ENCODE measurements at places on chromosomes 16 and 17.

- DNase-seq, result no peak
These were observed 3.2 kb upstream of the IL17C start for GRCh38 chr16:88634994-88635670.

- DNase-seq, result peak; percentile 69
These were observed 1.4 kb downstream of the CENPX start for GRCh38 chr17:82021107-82021899.

- DNase-seq, result no peak
These were observed 17.2 kb upstream of the TMEM98 start for GRCh38 chr17:32910769-32911168.

DNA sequence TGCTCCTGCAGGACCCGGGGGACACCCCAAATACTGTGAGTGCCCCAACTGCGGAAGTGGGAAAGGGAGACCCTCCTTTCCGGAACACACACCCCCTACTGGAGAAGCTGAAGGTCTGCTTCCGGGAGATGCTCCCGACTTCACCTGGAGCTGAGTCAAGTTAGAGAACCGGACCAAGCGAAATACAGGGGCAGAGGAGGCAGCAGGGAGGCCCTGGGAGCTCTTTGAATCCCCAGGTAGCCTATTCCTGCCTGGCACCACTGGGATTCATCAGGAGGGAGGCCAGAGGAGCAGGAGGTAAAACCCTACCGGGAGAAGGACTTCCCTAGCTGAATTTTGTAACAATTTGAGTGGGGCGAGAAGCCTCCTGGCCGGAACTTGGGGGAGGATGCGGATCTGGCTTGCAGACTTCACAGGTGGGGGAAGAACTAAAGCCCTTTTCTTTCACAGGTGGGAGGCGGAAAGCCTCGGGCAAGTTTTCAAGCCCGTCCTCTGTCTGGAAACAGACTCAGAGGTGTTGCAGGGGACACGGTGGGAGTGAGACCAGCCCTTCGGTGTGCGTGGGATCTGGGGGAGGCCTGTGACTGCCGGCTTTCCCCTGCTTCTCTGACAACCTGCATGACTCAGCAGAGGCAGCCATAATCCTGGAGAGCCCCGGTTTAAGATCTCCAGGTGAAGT lies 22.4 kb upstream of the TEKT1 start:
- DNase-seq, result no peak

DNA sequence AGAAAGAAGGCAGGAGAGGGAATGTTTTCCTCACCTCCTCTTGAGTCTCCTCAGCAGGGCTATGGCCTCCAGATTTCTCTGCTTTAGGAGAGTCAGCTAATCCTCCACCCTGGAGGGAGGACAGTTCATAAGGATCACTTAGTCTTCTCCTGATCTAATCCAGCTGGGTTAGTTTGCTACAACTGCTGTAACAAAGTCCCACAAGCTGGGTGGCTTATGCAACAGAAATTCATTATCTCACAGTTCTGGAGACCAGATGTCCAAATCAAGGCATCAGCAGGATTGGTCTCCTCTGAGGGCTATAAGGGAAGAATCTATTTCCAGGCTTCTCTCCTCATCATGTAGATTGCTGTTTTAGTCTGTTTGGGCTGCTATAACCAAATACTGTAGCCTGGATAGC lies 40.6 kb upstream of the XYLT1 start:
- DNase-seq, result no peak

GRCh38 chr17:10041287-10041612 lies 136.2 kb upstream of the RCVRN start:
- DNase-seq, result no peak

GRCh38 chr16:68480084-68480995 lies 32.0 kb upstream of the SMPD3 start:
- DNase-seq, result no peak

DNA sequence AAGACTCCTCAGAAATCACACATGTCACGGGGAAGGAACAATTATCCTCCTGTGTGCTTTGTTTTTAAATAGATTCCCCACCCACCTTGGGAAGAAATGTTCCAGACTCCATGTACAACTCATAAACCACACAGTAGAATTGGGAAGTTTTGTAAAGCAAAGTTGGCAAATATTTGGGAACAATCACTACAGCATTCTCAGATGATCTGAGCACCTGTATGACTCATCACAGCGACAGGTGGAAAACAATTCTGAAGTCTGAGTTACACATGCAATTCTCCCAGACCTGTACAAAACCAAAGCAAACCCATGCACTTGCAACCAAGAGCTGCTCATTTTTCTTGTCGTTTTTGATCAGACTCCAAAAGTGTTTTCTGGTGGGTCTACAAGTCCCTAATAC lies 14.4 kb upstream of the MYLK3 start:
- DNase-seq, result no peak

GRCh38 chr17:76353004-76353598 lies 615 bp downstream of the PRPSAP1 start:
- peak; percentile 70 for DNase-seq

DNA sequence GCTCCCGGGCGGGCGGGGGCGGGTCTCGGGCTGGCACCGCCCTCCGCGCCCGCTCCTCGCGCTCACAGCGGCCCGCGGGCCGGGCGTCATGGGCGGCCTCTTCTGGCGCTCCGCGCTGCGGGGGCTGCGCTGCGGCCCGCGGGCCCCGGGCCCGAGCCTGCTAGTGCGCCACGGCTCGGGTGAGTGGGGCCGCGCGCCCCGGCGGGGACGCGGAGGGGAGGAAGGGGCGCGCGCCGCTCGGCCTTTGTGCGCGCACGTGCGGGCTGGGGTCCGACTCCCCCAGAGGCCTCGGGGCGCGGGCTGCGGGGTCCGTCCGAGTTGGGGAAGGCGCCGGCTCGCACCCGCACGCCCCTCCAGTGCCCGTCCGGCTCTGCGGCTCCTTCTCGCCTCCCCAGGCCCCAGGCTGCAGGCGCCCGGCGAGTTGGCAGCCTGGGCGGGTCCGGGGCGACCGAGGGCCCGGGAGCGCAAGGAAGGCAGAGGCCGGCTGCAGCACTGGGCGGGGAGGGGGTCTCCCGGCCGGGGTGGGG lies at the start of gene NME4:
Gene NME4, plus strand, starts transcription at position 65 of the 527 bp plus-strand sequence. Its CDS starts 24 bp downstream, at position 89.
- DNase-seq, result peak; percentile 74

GRCh38 chr17:64950871-64951270 lies 31.6 kb upstream of the LRRC37A3 start:
- no peak for DNase-seq

DNA sequence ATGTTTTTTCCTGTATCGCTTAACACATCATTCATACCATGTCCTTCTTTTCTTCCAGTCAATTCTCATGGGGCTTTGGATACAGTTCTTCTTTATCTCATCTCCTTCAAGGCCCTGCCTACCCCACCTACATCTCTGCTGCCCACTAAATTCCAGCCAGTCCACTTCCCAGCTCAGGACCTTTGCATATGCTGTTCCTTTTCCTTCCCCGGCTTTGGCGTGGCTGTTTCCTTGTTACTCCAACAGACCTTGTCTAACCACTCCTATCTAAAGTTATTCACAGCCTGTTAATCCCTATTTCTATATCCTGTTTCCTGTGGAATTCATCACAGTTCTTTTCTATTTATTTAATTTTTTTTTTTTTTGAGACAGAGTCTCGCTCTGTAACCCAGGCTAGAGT lies 6.6 kb upstream of the STAT3 start:
- no peak for DNase-seq

DNA sequence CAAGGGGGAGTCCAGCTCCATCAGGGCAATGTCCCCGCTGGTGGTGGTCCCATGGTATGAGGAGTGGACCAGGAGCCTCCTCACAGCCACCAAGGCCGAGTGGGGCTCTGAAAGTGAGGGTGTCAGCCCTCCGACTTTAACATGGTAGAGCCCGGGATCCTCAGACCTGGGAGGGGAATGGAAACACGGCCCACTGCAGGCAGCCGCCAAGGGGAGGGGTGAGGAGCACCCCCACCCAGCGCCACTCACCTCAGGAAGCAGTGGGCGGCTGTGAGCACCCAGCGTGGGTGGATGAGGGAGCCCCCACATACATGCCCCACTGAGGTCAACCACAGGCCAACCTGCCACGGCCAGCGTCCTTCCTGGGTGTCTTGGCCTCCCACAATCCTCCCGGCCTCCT lies 10.8 kb downstream of the ZG16B start:
- DNase-seq, result no peak

GRCh38 chr16:26667307-26667706 lies 399.4 kb upstream of the C16orf82 start:
- DNase-seq, result no peak

GRCh38 chr16:24124291-24124690 lies 131.8 kb upstream of the CACNG3 start:
- no peak for DNase-seq

- no peak for DNase-seq
These were observed 25.2 kb upstream of the SMPD3 start for GRCh38 chr16:68473358-68474070.

- DNase-seq, result peak; percentile 78
These were observed 1.4 kb downstream of the PRAC2 start for GRCh38 chr17:48724251-48725003.

DNA sequence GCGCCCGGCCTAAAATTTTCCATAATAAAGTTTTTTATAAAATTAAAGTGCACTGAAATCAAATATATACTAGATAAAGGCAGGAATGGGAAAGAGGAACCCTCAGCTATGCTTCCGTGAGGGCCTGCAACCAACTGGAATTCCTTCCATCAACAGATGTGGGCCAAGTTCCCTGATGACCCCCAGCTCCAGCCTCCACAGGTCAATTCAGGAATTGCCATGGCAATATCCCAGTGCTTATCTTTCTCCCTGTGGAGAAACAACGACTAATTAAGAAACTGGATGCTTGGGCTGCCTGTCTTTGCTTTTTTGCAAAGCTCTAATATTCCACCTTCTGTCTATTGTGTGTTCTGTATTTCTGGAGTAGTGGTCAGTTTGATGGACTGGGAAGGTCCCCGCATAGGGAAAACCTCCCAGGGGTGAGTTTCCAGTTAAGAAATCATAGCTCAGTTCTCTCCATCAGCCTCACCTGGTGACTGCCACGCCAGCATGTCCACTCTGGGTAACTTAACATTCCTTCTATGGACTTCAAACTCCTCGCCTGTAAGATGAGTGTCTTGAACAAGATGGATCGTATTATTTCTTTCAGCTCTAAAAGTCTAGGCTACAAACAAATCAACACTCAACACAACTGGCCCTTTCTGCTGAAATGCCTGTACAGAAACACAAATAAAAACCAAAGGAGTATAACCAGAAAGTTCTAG lies 67.9 kb downstream of the CREBBP start:
- DNase-seq, result no peak

GRCh38 chr16:57300387-57301125 lies 16.1 kb upstream of the PLLP start:
- DNase-seq, result peak; percentile 94

GRCh38 chr16:48963306-48963705 lies 318.3 kb downstream of the CBLN1 start:
- DNase-seq, result no peak

DNA sequence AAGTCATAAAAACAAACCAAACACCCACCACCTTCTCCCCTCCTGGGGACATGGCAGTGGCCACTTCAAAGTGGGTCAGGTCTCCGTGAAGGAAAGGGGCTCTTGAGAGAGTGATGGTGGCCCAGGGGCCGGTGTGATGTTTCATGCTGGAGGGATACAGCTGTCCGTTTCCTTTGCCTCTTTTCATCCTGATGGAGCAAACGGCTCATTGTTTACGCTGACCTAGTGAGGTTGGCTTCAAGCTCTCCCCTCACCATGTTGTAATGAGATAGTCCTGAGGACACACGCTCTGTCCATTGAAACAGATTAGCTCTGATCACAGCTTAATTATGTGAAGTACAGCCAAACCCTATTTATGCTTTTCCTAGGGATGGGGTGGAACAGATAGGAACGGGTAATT lies 34.2 kb downstream of the CDH13 start:
- DNase-seq, result no peak

DNA sequence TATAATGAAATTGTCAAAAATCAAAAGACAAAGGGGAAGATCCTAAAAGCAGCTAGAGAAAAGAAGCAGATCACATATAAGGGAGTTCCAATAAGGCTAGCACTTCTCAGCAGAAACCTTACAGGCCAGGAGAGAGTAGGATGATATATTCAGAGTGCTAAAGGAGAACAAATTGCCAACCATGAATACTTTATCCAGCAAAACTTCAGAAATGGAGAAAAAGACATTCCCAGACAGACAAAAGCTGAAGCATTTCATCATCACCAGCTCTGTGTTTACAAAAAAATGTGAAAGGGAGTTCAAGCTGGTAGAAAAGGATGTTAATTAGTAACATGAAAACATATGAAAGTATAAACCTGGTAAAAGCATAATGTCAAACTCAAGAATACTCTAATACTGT lies 37.4 kb downstream of the CDR2 start:
- no peak for DNase-seq

GRCh38 chr17:72234985-72235384 lies 114.2 kb downstream of the SOX9 start:
- DNase-seq, result no peak

DNA sequence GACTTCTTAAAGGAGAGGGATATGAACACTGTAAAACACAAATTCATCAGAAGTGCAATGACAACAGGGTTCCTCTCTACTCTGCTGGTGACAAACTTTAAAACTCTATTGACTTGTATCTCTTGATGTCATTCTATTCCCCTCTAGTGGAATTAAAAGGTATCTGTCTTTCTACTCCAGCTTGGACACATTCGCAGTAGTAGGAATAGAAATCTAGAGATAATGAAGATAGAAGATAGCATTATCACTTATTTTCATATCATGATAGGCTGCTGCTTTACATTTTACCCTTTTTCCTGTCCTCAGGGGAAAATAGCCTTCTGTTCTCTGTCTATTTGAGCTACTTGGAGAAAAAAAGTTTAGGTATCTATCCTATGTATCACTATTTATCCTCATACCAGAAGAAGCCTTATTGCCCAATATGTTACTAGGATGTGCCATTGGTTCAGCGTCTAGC lies 209.6 kb upstream of the CACNG5 start:
- no peak for DNase-seq

DNA sequence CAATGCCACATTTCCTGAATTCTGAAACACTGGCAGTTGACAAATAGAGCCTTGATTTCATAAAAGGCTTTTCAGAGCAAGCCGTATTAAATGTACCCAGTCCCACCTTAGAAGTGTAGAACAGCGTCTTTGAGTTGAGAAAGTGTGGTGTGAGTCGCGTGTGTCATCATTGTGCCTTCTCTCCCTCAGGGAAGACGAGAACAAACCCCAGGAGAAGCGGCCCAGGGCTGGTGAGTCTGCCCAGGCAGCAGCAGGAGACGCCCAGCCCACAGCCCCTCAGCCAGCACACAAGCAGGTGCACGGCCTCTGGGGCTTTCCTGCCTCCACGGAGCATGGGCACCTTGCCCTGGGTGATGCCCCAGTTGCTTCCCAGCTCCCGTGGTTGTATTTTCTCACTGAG lies 34.0 kb downstream of the CIBAR2 start:
- DNase-seq, result no peak

- no peak for DNase-seq
These were observed 6.8 kb downstream of the CACNG4 start for GRCh38 chr17:66971264-66971663.
